ENCODE measurements at places on chromosomes 16 and 17.

- DNase-seq: peak; percentile 66
These were observed 1.6 kb upstream of the N4BP1 start for GRCh38 chr16:48611329-48612137.

DNA sequence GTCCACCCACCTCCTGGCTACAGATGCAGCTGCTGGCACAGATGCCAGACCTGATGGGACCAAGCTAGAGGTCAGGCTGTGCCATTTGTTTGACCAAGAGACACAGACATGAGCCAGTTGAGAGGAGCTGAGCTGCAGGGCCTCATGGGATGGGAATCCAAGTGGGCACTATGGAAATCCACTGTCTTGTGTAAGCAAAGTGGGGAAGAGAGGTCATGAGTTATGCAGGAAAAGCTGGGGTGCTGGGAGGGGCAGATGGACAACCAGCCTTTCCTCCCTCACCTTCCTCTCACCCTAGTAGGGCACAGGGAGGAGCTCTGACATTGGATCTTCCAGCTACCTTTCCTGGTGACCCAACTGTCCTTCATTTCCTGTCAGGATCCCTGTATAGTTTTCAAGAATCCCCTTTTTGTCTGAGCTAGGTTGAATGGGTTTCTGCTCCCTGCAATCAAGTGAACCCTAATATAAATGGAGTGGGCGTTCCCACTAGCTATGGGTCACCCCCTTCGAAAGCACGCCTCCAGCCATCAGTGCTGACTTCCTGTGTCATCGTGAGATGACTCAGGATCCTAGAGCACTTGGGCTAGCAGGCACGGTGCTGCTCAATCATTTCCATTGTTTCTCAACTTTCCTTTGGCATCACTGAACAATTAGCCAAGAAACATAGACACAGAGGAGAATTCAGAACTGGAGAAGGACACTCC, 13.6 kb downstream of the ATPAF2 start:
- no peak for DNase-seq

DNA sequence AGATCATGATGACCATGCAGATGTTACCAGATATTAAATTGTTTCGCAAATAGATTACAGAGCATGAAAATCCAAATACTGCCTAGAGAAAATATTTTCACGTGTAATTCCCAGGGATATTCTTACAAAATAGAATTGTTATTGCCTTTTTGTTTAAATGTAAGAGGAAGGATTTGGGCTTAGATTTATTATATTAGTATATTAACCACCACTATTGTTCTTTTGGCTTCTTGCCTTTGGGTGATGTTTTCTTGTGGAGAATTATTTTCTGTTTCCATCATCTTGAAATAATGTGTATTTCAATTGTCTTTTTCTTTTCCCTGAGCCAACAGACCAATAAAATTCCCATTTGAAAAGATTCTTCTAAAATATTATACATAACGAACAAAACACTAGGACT, 109.7 kb upstream of the NUDT7 start:
- no peak for DNase-seq

DNA sequence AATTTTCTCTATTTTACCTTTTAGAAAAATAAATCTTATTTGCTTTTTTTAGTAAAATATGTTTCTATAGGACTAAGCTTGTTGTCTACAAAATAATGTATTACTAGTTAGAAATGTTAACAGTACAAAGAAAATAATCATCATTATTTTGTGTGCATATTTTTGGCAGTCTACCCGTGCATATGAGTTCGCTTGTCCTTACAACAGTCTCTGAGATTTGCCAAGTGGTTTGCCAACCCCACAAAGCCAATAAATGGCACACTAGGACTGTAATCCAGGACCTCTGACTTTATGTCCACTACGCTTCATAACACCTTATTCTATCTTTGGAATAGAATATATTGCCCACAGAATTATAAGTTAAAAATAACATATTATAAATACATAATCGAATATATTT, 152.0 kb downstream of the KCNJ2 start:
- no peak for DNase-seq

DNA sequence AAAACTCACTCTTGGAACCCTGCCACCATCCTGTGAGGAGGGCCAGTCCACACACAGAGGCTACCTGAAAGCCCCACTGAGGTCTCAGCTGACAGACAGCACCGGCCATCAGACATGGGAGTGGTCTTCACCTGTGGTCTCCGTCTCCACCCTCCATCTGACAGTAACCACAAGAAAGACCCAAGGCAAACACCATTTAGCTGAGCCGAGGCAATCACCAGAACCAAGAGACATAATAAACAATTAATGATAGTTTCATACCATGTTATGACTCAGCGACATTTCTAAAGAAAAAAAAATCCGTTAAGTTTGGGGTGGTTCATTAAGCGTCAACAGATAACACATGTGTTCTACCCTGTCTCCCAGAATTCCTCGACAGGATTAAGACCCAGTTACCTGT, 6.1 kb upstream of the EVPLL start:
- DNase-seq: no peak

GRCh38 chr17:48037036-48037837, at the start of gene COPZ2:
COPZ2 (minus strand) TSS chr17:48037797; CDS start chr17:48037777, 20 bp downstream.
- DNase-seq: peak; percentile 44

DNA sequence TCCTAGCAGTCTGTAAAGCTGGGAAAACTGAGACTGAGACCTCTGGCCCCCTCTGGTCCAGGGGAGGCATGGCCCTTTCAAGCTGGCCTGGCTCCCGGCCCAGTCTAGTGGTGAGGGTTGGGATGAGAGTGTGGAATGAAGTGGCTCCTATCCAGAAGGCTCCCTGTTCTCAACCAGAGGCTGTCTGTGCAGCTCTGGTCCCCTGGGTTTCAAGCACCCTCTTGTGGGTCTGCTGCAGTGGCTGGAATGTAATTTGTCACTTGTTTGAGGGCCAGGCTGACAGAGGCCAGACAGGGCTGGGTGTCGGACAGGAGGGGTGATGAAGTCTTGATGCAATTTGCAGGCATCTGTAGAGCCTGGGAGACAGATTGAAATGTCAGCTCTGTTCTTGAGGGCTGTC, 22.1 kb upstream of the PHF12 start:
- no peak for DNase-seq
